Esophagus squamous epithelium (tissue), 5 donors: ENCODE measurements at places on chromosomes 16 and 17. TPM values are rescaled to one million over a fixed set of nuclear protein-coding genes. Genes with fewer than 3 reads are reported as not detected.

DNA sequence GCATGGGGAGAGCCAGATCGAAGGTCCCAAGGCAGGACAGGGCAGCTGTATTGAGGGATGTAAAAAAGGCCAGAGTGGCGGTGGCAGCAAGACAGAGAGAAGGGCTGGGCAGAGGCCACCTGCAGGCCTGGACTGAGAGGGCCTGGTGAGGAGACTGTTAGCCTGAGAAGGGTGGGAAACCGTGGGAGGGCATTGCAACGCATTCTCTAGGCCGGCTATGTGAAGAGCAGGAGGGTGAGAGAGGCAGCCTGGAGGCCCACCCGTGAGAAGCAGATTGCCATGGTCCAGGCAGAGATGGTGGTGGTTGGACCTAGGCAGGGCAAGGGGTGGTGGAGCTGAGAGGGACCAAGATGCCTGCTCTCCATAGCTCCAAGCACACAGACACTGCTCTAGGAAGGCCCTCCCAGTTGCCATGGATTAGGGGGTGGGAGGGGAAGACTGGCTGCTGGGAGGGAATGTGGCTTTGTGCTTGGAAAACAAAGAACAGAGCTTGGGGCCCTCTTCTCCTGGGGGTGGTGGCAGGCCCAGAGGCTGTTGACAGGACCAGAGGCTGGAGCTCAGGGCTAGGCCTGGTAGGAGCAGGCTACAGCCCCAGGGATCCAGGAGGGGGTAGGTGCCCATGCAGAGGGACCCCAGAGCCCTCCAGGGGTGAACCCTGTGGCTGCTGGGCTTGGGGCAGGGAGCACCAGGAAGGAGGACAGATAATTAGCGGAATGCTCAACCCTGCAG lies 12.4 kb upstream of the TCAP start:
- H3K36me3 ChIP-seq: no peaks in the 10 kb centered on the region
- H3K4me1 ChIP-seq: peaks cover 38% of the 10 kb centered on the region
- DNase-seq: no peak
- H3K27me3 ChIP-seq: no peaks in the 10 kb centered on the region
- no peak overlapping the region for H3K27ac ChIP-seq
- no peak overlapping the region for H3K4me3 ChIP-seq

DNA sequence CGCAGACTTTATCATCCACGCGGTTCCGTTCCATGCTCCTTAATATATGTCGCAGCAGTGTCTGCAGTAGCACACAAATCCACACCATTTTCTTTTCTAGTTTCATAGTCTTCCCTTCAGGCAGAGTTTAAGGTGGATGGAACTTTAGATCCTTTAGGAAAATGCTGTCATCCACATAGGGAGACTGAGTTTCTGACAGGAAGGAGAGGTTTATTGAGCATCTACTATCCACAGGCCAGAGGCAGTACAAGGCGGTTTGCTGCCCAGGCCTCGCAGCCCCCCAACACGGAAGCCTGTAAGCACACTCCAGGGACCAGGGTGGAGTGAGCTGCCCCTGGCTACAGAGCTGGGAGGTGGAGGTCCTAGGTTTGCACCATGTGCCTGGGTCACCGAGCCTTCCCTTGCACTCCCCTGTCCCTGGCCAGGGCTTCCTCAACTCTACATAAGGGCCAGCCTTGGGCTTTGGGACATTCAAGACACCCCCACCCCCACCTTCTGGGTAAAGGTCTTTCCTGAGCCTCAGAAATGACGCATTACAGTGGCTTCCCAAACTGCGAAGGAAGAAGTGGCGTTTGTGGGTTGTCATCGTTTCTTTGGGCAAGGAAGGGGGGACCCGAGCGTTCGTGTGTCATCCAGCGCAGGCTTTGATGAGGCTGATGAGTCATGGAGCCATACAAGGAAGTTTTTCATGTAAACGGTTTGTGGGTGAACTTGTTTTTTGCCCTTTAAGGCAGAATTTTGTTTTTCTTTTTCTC lies 146.5 kb upstream of the PLCG2 start:
- no peaks in the 10 kb centered on the region for H3K36me3 ChIP-seq
- no peaks in the 10 kb centered on the region for H3K27me3 ChIP-seq
- no peak overlapping the region for H3K4me3 ChIP-seq
- DNase-seq: no peak

- H3K4me3 ChIP-seq: no peak overlapping the region
- peaks cover 58% of the 10 kb centered on the region for H3K4me1 ChIP-seq
- no peak overlapping the region for H3K27ac ChIP-seq
- no peaks in the 10 kb centered on the region for H3K27me3 ChIP-seq
These were observed 30.5 kb downstream of the SNTB2 start for GRCh38 chr16:69217433-69217832.

DNA sequence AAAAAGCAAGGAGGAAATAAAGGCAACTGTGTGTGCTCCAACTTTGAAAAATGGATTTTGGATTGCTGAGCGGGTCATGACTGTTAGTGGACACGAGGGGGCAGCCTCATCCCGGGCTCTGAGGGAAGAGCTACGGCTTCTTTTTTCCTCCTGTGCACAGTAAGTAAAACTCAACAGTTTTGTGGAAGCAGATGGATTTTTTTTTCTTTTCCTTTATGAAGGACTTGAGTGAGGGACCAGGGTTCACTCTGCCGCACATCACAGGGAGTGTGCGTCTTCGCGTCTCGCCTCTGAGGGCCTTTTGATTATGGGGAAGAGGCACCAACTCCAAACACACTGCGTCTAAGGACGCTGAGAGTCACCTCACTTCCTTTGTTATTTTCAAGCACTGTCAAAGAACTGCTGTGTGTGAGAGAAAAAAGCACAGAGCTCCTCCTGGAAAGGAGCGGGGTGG lies 80.3 kb upstream of the GOT2 start:
- no peak overlapping the region for H3K4me3 ChIP-seq
- no peaks in the 10 kb centered on the region for H3K36me3 ChIP-seq
- no peak overlapping the region for H3K27ac ChIP-seq
- no peaks in the 10 kb centered on the region for H3K4me1 ChIP-seq

- H3K27me3 ChIP-seq: no peaks in the 10 kb centered on the region
- no peaks in the 10 kb centered on the region for H3K36me3 ChIP-seq
- DNase-seq: no peak
- H3K4me1 ChIP-seq: peaks cover 3% of the 10 kb centered on the region
- no peak overlapping the region for H3K27ac ChIP-seq
These were observed 74.9 kb upstream of the BCAR1 start for GRCh38 chr16:75326333-75326732.

GRCh38 chr17:20927308-20927977 lies 115.4 kb downstream of the USP22 start:
- no peak overlapping the region for H3K27ac ChIP-seq
- no peaks in the 10 kb centered on the region for H3K36me3 ChIP-seq
- H3K4me1 ChIP-seq: no peaks in the 10 kb centered on the region
- H3K27me3 ChIP-seq: no peaks in the 10 kb centered on the region
- no peak overlapping the region for H3K4me3 ChIP-seq

- H3K27ac ChIP-seq: no peak overlapping the region
- H3K36me3 ChIP-seq: no peaks in the 10 kb centered on the region
- no peaks in the 10 kb centered on the region for H3K27me3 ChIP-seq
- no peak overlapping the region for H3K4me3 ChIP-seq
- DNase-seq: no peak
- H3K4me1 ChIP-seq: no peaks in the 10 kb centered on the region
These were observed 25.0 kb upstream of the METTL9 start for GRCh38 chr16:21574372-21574771.

DNA sequence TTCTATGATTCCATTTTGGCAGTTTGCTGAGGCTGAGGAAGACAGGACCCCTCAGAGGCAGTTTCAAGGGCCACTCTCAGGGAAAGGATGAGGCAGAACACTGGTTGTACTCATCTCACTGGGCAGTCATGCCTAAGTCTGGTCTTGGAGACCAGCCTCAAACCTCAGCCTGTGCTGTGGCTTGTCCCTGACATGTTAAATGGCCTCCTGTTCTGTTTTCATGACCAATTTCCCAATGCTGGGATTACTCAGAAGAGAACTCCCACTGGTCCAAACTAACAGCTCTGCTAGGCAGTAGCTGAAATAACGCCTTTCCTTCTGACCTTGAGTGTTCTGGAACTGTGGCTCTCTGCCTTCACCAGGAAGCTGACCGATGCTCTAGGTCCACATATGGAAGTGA lies 8.4 kb upstream of the SPDYE4 start:
- peaks cover 14% of the 10 kb centered on the region for H3K27me3 ChIP-seq
- H3K4me3 ChIP-seq: no peak overlapping the region
- DNase-seq: no peak

DNA sequence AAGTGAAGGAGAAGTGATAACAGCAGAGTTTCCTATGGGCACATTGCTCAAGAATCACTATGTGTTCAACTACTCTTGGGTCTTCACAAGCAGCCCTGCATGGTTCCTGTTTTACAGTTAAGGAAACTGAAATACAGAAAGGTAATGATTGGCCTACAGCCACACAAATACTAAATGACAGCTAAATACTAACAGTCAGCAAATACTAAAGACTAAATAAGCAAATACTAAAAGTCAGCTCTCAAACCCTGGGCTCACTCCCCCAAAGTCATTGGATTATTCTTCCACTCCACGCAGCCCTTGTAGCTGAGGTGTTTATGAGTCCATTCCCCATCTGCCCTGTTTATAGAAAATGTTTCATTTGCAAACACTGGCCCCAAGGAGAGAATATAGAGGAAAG lies 372.7 kb upstream of the CDH11 start:
- H3K27me3 ChIP-seq: no peaks in the 10 kb centered on the region
- H3K4me3 ChIP-seq: no peak overlapping the region
- no peak overlapping the region for H3K27ac ChIP-seq
- no peaks in the 10 kb centered on the region for H3K36me3 ChIP-seq
- DNase-seq: no peak

GRCh38 chr16:46850619-46851555 lies 19.9 kb upstream of the C16orf87 start:
- H3K36me3 ChIP-seq: no peaks in the 10 kb centered on the region
- peaks cover 4% of the 10 kb centered on the region for H3K27me3 ChIP-seq
- no peak overlapping the region for H3K4me3 ChIP-seq
- no peak for DNase-seq

DNA sequence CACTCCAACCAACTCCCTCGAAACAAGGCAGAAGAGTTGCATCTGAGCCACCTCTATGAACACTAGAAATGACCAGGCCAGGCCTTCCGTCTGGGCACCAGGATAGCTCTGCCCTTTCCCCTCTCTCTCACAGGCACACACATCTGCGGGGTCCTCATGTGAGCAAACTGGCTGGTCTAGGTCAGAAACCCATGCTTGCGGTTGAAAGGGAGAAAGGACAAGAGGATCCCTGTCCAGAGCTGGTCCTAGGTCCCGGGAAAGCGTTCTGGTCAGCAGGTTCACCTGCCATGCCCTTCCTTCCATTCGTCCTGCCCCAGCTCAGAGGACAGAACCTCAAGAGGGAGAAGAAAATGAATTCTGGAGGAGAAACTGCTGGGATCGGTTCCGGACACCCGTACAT lies 2.7 kb downstream of the MNT start:
- no peaks in the 10 kb centered on the region for H3K27me3 ChIP-seq
- peak overlapping the region; percentile 88 for H3K4me3 ChIP-seq
- H3K27ac ChIP-seq: peak overlapping the region; percentile 100
- H3K36me3 ChIP-seq: peaks cover 4% of the 10 kb centered on the region

DNA sequence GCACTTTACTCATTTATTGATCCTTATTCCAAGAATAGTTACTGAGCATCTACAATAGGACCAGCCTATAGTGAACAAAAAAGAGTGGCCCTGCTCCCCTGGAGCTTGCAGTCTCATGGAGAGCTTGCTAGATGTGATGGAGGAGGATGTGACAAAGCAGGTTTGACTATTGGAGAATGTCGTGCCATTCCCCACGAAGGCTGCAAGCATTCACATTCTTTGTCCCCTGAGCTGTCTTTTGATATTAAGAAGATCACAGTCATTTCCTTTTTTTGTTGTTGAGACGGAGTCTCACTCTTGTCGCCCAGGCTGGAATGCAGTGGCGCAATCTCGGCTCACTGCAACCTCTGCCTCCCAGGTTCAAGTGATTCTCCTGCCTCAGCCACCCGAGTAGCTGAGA lies 115.0 kb upstream of the ADAMTS18 start:
- no peak for DNase-seq
- H3K36me3 ChIP-seq: no peaks in the 10 kb centered on the region
- no peak overlapping the region for H3K27ac ChIP-seq
- no peaks in the 10 kb centered on the region for H3K27me3 ChIP-seq

GRCh38 chr17:19719355-19720209 lies 3.2 kb upstream of the SLC47A2 start:
- peaks cover 23% of the 10 kb centered on the region for H3K4me1 ChIP-seq
- DNase-seq: no peak
- H3K27ac ChIP-seq: peak overlapping the region; percentile 82

GRCh38 chr16:19589106-19589505 lies 33.6 kb downstream of the VPS35L start:
- H3K4me3 ChIP-seq: no peak overlapping the region
- H3K36me3 ChIP-seq: peaks cover 84% of the 10 kb centered on the region
- H3K4me1 ChIP-seq: no peaks in the 10 kb centered on the region
- no peaks in the 10 kb centered on the region for H3K27me3 ChIP-seq
- H3K27ac ChIP-seq: peak overlapping the region; percentile 22
- no peak for DNase-seq

DNA sequence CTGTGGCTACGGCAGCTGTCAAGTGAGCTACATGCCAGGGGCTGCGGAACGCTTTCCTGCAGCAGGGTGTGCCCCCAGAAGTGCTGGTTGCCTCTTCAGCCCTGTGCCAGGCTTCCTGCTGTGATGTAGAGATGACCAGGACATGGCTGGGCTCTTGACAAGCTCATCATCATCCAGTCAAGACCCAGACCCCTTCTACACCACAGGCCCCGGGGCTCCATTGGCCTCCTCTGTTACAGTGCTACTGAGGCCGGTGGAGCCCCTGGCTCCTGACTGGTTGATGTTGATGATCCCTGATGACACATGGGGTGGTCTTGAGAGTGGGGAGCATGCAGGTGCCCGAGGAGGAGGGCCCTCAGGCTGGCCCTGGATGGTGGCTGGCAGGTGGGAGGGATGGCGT lies 50.1 kb downstream of the B9D1 start:
- peaks cover 40% of the 10 kb centered on the region for H3K4me1 ChIP-seq
- H3K27me3 ChIP-seq: no peaks in the 10 kb centered on the region
- peaks cover 98% of the 10 kb centered on the region for H3K36me3 ChIP-seq
- H3K4me3 ChIP-seq: no peak overlapping the region

DNA sequence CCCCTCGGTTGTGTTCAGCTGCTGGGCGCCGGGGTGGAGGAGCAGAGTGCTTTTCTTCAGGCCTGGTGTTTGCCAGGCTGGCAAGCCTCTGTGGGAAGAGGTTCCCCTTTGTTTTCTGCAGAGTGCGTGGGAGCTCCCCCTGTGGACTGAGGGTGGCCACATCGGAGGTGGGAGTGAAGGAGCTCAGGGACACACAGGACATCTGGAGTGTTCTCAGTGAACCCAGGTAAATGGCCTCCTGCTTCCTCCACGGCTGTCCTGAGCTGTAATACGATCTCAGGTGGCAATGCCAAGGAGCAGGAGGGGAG lies 39.2 kb upstream of the IRF8 start:
- no peaks in the 10 kb centered on the region for H3K36me3 ChIP-seq
- no peak overlapping the region for H3K27ac ChIP-seq
- no peak for DNase-seq
- no peaks in the 10 kb centered on the region for H3K4me1 ChIP-seq
- H3K4me3 ChIP-seq: no peak overlapping the region

The ATP2C2 gene
- total RNA-seq: 25.8 TPM

The DRC3 gene
- 2.5 TPM for total RNA-seq

The TBX4 gene
- not detected for total RNA-seq

The MT4 gene
- total RNA-seq: not detected

The BFAR gene
- total RNA-seq: 40.4 TPM
